ENCODE measurements at places on chromosomes 4 and X.
A peak's percentile ranks its signal among the peaks of the same experiment; 100 is the strongest.

- no peak for DNase-seq
These were observed 22.6 kb downstream of the PPP2R2C start for GRCh38 chr4:6449746-6450369.

DNA sequence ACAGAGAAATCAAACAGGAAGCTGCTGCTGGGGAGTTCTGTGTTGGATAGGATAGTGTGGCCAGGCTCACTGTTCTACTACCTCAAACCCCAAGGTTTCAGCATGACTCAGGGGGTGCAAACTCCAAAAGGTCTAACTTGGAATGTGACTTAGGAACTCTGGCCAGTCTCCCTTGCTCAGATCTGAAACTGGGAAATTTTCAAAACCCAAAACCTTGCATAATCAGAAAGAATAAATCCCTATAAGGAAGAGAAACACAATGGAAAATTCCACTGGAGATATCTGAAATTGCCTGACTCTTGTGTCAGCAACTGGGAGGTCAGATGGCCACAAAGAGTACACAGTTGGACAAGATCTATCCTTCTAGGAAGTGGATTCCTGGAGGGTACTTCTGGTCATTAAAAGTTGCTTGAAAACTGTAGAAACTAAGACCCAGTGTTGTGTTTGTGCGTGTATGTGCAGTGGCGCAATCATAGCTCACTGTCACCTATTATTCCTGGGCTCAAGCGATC, 58.0 kb downstream of the PPEF2 start:
- no peak for DNase-seq

- no peak for DNase-seq
These were observed 906 bp downstream of the DKK2 start for GRCh38 chr4:107034996-107035818.

GRCh38 chr4:172045981-172046380, 232.8 kb downstream of the GALNTL6 start:
- no peak for DNase-seq

- no peak for DNase-seq
These were observed 1.4 kb upstream of the UFSP2 start for GRCh38 chr4:185426960-185427688.

GRCh38 chr4:100149190-100149589, 41.1 kb downstream of the DDIT4L start:
- no peak for DNase-seq

- no peak for DNase-seq
These were observed 1609.2 kb downstream of the STIM2 start for GRCh38 chr4:28469886-28470285.

DNA sequence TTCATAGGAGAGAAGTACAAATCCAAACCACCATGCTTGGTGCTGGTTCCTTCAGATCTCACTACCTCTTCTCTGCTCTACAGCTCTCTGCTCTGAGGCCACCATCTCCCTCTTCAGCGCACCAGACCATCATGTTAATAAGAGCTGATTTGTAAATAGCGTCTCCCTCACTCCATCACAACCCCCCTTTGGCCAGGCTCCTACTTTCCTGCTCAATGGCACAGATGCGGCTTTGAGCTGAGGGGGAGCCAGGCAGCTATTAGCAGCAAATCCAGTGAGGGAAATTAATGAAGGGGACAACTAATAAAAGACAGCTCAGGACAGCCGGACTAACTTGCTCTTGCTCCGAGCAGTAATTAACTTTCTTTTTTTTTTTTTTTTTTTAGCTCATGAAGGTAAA, 13.1 kb downstream of the NEUROG2 start:
- DNase-seq, result no peak

- peak; percentile 50 for DNase-seq
These were observed 276.8 kb downstream of the ZNF674 start for GRCh38 chrX:46268412-46268811.

DNA sequence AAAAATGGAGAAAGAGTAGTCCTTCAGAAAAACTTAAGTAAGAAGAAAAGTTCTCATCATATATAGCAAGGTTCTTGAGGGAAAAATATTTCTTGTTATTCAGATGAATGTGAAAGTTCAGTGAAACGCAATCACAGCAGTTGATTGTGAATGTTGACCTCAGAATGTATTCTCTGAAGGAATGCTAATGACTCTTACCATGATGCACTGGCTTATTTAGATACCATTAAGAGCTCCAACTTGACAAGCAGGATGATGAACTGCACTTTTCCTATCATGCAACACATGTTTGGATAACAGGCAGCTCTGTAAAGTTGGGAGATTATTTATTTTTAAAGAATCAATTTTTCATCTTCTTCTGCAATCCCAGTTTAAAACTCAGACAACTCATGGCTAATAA, 115.5 kb upstream of the MYOZ2 start:
- no peak for DNase-seq

- peak; percentile 69 for DNase-seq
These were observed 1.1 kb upstream of the HDAC6 start for GRCh38 chrX:48800574-48801279.

DNA sequence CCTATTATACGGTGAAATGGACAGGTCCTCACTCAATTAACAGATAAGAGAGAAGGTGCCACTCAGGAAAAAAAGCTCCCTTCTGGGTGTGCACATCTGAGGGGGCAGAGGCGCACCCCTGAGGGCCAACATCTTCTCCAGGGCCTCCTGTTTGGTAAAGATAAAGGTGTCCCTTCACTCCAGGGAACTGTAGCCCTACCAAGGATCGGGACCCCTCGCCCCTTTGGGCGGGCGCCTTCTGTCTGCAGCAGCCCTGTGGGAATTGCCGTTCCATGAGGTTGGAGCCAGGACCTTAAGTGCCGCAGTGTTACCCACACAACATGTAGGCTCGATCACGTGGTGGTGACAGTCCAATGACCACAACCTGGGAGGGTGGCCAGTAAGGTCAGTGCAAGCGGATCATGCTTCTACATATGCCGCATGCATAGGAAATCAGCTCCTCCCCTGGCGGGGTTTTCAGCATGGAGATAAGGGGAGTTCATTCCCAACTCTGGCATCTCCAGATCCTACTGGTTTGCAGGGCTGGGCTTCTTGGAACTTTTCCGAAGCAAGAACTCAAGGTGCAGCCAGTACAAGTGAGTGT, 253.3 kb downstream of the EVC2 start:
- DNase-seq, result no peak

DNA sequence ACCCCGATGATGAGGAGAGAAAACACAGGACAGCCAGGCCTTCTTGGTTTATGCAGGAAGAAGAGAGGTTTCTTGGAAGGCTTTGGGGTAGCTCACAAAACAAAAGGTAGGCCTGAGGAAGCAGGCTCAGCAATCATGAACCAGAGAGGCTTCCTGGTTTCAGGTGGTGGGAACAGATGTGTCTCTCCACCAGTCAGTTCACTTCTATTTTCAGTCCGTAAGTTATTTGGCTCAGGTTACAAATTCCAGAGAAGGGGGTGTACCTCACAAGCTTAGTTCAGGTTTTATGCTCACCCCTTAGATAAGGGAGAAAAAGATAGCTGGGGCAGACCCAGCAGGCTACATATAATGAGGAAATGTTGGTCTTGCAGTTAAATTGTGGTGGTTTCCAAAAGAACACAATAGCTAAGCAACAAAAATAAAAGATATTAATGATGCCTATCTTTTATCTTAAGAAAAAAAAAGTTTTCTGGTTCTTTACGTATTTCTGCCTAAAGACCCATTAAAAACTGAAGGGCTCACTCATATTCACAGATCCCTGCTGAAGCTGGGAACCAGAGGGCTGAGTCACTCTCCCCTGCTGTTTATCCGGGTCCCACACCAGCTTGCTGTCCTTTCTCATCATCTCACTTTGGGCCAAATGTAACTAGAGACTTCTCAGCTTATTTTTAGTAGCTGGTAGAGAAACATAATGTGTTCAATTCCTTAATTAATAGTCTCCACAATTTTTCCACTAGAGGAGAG, 177.0 kb downstream of the CAMK2D start:
- no peak for DNase-seq

DNA sequence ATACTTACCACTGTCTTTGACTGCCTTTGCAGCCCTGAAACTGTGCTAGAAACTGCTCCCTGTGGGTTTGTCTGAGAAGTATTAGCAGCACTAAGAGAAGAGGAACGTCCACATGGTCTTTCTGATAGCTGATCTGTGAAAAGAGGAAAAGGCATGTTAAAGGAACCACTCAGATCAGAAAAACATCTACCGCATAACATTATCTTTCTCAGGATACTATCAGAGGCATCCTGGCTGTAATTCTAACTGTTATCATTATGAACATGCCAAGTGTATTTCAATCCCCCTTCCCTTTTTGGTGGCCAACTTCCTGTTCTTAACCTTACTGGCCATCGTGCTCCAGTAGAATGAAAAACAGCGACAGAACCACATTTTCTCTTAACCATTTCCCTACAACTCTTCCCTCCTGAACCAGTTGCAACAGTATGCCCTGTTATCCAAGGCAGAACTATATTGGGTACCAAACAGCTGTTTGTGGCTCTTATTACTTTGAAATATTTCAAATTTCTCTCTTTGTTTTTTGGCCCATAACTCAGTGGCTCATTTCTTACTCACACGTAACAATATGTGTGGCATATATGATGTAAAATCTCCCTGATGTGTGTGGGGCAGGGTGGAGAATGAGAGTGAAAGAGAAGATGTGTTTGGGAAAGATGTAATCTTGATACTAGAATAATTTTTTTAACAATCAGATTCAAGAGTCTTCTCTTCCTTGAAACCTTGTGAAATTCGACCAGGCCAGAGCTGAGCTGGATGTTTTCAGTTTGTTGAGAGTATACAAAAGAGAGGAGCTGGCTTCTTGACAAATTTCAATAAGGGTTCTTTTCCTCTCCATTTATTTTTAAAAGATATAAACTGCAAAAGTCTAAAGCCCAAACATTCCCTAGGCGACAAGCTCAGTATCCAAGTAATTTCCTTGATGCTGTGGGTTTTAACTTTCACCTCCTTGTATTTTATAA, 35.2 kb downstream of the ARHGEF6 start:
- DNase-seq, result peak; percentile 80

- DNase-seq, result peak; percentile 13
These were observed 57.2 kb upstream of the FAM9C start for GRCh38 chrX:13101441-13102139.

- no peak for DNase-seq
These were observed 115.0 kb upstream of the FTHL17 start for GRCh38 chrX:31186693-31187338.

- DNase-seq, result no peak
These were observed 56.9 kb downstream of the OTC start for GRCh38 chrX:38409289-38409688.

GRCh38 chr4:42460043-42460442, 62.8 kb downstream of the SHISA3 start:
- no peak for DNase-seq

DNA sequence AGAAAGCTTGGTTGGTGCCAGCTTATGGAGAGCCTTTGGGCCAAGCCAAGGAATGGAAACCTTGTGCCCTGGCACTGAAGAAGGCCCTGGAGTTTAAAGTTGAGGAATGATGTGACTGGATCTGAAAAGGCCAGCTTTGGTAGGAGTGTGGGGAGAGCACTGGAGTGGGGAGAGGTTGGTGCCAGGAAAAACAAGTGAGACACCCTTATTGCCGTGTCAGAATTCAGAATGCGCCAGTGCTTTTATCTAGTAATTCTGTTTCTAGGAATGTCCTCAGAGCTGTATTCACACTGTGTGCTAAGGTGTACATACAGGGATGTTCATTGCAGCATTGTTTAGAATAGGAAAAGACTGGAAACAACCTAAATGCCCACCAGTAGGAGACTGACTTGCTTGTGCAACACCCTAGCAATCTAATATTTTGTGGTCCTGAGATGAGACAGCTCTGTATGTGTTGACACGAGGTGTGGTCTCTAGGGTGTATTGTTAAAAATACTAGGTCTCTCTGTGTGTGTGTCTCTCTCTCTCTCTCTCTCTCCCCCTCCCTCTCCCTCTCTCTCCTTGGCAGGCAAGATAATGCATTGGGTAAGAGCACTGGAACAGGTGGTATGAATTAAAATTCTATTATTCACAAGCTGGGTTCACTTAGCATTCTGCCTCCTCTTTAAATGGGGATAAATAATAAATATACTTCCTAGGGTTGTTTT, 107.8 kb downstream of the GATB start:
- DNase-seq, result no peak

- DNase-seq, result no peak
These were observed 47.7 kb downstream of the FGFRL1 start for GRCh38 chr4:1058997-1059665.

GRCh38 chrX:65420154-65420553, 114.4 kb downstream of the LAS1L start:
- no peak for DNase-seq

- DNase-seq, result no peak
These were observed 545.3 kb upstream of the FAT1 start for GRCh38 chr4:187268940-187269339.

GRCh38 chr4:101355246-101355645, 7.9 kb upstream of the PPP3CA start:
- no peak for DNase-seq

GRCh38 chr4:128565565-128566186, 243.8 kb upstream of the JADE1 start:
- DNase-seq, result no peak

DNA sequence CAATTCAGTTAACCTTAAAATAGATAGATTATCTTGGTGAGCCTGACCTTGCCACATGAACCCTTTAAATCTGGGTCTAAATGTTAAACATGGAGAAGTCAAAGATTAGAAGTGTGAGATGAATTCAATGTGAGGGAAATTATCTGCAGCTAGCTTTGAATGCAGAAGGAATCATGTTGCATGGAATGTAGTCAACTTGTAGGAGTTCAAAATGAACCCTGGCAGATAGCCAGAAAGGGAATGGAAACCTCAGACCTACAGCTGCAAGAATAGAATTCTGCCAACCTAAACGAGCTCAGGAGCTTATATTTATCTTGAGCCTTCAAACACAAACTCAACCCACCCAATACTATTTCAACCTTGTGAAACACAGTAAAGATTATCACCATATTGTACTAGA, 632.5 kb downstream of the KCTD8 start:
- DNase-seq, result no peak

Measured in hematopoietic multipotent progenitor cell (in vitro differentiated cells).